ENCODE measurements at places on chromosomes 3 and 15.

DNA sequence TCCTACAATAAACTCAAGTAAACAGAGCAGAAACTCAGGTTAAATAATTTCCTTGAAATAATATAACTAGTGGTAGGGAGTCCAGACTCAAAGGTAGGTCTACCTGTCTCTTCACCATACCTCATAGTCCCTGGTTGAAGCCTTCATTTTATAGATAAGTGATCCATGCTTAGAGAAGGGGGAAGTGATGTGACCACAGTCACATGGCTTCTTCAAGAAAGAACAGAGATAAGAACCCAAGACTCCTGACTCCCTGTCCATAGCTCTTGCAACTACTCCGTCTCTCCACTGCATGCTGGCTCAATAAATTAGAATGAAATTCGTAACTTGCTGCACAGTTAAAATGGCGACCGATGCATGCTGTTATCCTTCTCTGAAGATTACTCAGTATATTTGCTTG, 11.0 kb upstream of the C15orf61 start:
- no peak for DNase-seq

- DNase-seq = no peak
Measured at GRCh38 chr3:16741103-16741758, 136.0 kb upstream of the DAZL start.

GRCh38 chr3:140505213-140505612, 172.7 kb upstream of the TRIM42 start:
- DNase-seq = no peak

DNA sequence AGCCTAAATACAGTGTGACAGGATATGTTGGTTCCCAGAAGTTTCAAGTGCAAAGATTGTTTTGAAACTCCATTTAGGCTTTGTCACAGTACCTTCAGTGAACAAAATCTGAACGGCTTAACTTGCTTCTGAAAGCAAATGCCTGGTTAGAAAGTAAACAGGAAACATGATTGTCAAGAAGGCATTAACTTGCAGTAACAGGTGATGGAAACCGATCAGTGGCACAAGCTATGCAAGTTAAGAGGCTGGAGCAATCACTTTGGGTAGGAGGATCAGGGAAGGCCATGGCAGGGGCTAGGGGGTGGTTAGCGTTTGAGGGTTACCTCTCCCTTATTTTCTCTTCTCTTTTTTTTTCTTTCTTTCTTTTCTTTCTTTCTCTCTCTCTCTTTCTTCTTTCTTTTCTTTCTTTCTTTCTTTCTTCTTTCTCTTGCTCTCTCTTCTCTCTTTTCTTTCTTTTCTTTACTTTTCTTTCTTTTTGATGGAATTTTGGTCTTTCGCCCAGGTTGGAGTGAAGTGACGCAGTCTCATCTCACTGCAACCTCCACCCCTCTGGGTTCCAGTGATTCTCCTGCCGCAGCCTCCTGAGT, 2.4 kb downstream of the HYKK start:
- no peak for DNase-seq

DNA sequence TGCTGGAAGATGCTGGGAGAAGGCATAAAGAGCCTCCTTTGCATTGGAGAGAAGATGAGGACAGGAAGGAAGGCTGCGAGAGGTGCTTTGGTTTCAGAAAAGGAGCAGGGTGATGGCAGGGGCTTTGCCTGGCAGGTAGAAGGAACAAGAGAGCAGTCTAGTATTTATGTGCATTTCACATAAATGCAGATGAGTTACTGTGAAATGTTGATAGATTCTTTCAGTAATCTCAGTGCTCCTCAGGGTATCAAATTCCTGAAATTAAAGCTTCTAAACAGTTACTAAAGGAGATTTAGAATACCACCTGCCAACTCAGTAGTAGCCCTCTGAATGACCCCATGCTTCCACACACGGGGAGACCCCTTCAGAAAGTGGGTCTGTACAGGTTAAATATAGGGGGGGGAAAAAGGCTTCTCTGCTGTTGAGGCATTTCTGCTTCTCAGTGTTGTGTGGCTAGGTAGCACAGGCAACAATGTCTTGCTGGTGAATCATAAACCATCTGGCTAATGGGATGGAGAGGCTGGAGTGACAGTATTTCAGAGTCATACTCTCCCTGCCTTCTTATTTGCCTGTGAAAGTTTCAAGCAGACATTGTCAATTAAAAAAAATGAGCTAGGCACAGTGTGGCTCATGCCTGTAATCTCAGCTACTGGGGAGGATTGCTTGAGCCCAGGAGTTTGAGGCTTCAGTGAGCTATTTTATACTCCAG, 14.3 kb upstream of the FBXL22 start:
- no peak for DNase-seq

DNA sequence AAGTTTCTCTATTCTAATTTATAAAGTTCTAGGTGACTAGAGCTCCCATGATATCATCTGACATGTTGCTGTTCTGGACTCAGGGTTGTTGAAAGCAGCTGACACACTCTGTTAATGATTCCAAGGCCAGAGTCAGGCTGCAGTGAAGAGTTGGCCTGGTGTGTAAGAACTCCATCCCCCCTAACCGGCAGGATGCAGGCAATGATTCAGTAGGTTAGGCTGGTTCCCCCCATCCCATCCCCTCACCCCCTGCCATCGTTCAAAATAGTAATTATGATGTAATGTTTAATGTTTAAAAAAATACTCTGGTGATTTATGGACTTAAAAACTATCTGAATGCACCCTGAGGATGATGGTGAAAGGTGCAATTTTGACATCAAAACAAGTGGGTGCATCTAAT, 4.6 kb upstream of the TRIM71 start:
- DNase-seq = no peak

DNA sequence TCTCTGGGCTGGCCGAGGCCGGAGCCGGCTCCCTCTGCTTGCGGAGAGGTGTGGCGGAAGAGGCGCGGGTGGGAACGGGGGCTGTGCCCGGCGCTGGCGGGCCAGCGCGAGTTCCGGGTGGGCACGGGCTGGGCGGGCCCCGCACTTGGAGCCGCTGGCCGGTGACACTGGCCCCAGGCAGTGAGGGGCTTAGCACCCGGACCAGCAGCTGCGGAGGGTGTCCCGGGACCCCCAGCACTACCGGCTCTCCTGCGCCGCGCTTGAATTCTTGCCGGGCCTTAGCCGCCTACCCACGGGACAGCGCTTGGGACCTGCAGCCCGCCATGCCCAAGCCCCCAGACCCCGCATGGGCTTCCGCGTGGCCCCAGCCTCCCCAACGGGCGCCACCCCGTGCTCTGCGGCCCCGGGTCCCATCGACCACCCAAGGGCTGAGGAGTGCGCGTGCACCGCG, 736.3 kb upstream of the ARRDC4 start:
- no peak for DNase-seq

GRCh38 chr3:121975702-121976302, 46.2 kb downstream of the ILDR1 start:
- no peak for DNase-seq

DNA sequence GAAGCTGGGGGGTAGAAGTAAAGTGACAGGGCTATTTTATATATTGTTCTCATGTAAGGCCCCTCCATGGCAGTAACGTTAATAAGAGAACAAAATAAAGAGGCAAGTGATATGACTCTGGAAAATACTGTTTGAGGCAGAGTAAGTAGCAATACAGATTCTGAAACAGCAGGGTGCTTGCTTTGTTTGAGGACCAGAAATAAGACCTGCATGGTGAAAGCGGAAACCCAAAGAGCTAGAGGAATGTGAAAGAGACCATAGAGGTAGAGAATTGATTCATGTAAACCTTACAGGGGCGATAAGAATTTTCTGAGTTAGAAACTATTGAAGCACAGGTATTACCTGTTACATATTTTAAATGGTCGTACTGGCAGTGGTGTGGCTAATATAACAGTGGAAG, 1517.1 kb downstream of the SI start:
- DNase-seq = no peak

GRCh38 chr15:94677202-94677790, 445.9 kb downstream of the MCTP2 start:
- DNase-seq = no peak

- no peak for DNase-seq
Measured at GRCh38 chr3:23761440-23761896, 44.3 kb upstream of the UBE2E1 start.

- DNase-seq = no peak
Measured at GRCh38 chr15:58558777-58559176, 127.0 kb downstream of the LIPC start.

GRCh38 chr3:88150371-88150770, 612 bp downstream of the C3orf38 start:
- DNase-seq = peak; percentile 2

DNA sequence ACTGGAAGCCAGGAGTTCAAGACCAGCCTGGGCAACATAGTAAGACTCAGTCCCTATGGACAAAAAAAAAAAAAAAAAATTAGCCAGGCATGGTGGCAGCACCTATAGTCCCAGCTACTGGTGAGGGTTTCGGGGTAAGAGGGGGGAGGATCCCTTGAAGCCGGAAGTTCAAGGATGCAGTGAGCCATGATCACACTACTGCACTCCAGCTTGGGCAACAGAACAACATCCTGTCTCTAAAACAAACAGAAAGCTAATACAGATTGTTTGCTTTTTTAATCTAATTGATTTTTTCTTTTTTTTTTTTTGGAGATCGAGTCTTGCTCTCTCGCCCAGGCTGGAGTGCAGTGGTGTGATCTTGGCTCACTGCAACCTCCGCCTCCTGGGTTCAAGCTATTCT, 1.6 kb upstream of the IMP3 start:
- DNase-seq = no peak

GRCh38 chr15:90871139-90871715, 2.8 kb downstream of the FURIN start:
- DNase-seq = no peak

DNA sequence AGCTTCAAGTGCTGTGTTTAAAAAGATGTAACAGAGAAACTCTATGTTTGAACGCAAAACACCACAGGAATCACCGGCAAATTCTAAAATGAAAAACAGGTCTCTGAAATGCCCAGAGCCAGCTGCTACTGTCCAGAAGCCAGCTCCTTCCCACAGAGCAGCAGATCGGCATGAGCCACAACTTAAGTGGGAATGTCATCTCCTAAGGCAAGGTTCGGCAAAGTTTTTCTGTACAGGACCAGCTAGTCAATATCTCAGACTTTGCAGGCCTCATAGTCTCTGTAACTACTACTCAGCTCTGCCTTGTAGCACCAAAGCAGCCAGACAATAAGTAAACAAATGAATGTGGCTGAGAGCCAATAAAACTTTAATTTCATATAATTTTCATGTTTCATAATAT, 4.9 kb downstream of the PLOD2 start:
- no peak for DNase-seq

GRCh38 chr3:39295184-39295775, 15.4 kb upstream of the CX3CR1 start:
- no peak for DNase-seq

DNA sequence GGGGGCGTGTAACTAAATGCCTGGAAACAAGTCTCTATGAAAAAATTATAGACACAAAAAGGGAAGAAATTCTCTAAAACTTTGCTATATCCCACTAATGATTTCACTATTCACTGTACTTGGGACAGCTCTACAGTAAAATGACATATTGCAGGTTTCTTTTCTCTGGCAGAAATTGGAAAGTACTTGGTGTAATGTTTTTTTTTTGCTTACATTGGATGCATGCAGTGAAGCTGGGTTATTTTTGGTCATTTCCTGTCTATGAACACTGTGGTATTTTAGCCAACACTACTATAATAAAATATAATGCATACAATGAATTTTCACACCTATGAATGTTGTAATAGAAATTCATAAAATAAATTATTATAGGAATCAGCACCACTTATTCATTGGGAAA, 109.7 kb downstream of the LRRC49 start:
- DNase-seq = no peak

DNA sequence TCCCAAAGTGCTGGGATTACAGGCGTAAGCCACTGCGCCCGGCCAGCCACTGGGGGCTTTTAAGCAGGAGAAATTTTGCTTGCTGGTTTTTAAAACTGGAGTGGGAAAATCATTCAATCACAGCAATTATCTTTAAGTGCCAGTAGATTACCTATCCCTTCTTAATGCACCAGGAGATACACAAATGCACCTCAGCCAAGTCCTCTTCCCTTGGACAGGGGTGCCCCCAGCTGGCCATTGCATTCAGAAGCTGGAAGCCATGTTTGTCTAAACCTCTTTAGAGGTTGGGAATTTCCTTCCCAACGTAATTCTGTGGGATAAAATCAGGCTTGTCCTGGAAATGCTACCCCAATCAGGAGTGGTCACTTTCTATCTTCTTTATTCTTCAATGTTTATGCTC, 26.6 kb downstream of the MIX23 start:
- no peak for DNase-seq
